ENCODE measurements at places on chromosomes 6 and 20.

DNA sequence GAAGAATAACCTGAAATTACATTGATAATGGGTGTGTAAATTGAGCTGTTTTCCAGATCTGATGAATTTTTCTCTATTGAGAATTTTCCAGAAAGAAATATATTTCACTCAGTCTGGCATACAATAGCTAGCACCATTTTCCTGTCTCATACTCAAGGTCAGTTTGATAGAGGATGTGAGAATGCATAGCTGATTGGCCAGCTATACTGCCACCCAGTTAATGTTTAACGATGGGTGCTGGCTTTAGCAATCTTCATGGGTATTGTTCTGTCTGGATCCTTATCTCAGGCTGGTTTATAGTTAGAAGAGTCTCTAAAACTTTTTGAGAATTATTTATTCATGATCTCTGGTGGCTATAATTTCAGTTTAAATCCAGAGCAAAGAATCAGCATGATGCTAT is 147.4 kb downstream of the HDGFL1 start:
- DNase-seq, result no peak

DNA sequence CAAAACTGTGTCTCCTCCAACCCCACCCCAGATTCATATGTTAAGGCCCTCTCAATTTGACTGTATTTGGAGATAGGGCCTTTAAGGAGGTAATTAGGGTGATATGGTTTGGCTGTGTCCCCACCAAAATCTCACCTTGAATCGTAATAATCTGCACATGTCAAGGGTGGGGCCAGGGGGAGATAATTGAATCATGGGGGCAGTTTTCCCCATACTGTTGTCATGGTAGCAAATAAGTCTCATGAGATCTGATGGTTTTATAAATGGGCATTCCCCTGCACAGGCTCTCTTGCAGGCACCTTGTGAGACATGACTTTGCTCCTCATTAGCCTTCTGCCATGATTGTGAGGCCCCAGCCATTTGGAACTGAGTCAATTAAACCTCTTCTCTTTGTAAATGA is 46.6 kb upstream of the TOX2 start:
- no peak for DNase-seq

DNA sequence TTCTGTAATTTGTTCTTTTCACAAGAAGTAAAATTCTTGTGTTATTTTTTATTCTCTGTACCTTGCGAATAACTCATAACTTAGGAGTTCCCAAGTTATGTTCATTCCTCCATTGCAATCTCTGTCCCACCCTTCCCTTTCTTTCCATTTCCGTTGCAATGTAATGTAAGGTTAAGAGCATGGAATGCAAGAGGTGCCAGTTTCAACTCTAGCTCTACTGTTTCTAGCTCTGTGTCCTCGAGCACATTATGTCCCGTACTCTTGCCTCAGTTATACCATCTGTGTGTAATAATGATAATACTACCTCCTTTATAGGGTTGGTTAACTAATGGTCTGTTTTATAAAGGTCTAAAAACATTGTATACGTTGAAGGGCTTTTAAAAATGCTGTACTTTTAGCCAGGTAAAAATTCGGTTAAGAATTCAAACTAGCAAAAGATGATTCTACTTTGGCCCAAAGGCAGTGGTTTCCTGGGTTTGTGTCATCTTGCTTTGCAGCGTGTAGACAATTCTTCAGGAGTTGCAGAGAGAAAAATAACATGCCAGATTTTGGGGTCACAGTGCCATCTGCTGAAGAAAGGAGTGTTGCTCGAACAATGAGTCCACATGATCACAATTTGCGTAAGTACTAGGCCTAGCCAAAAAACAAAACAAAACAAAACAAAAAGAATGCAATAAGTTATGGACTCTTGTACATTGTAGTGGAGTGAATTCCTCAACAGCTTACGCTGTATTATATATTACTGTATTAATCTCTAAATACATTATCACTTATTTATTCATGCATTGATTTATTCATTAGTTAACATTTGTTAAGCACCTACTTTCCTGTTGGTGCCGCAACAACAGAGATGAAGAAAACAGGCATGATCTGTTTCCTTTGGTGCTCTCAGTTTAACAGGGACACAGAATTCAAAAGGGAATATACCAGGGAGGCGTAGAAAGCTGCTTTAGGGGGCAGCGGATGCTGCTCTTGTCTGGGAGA is 10.0 kb upstream of the PFDN4 start:
- DNase-seq, result no peak

DNA sequence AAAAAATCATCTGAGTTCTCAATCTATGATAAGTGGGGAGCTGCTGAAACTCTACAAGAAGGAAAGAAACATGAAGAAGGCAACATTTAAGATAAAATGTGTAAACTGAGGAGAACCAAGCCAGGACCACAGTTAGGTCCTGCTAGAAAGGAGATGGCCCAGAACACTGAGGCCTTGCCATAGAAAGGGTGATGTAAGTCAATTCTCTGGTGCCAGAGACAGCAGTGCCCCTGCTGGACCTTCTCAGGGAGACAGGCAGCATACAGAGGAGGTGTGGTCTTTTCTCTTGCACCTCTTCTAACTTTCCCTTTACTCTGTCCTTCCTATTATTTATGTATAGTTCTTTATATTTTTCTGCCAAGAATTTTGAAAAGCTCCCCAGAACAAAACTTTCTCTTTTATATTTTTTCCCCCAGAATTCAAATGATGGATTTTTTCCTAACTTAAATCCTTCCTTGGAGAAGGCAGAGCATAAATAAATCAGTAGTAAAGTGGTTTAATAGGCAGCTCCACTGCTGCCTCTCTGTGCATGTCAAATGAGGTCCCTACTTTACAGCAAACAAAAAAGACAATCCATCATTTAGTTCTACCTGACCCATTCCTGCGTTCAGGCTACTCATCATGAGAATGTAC is 9.0 kb downstream of the UQCC2 start:
- no peak for DNase-seq

GRCh38 chr20:33784225-33784624 is 26.9 kb upstream of the CHMP4B start:
- no peak for DNase-seq

GRCh38 chr20:31861385-31862156 is 8.8 kb downstream of the DUSP15 start:
- peak; percentile 65 for DNase-seq

- DNase-seq, result no peak
Observed at GRCh38 chr20:11219192-11219591, 545.4 kb upstream of the JAG1 start.

DNA sequence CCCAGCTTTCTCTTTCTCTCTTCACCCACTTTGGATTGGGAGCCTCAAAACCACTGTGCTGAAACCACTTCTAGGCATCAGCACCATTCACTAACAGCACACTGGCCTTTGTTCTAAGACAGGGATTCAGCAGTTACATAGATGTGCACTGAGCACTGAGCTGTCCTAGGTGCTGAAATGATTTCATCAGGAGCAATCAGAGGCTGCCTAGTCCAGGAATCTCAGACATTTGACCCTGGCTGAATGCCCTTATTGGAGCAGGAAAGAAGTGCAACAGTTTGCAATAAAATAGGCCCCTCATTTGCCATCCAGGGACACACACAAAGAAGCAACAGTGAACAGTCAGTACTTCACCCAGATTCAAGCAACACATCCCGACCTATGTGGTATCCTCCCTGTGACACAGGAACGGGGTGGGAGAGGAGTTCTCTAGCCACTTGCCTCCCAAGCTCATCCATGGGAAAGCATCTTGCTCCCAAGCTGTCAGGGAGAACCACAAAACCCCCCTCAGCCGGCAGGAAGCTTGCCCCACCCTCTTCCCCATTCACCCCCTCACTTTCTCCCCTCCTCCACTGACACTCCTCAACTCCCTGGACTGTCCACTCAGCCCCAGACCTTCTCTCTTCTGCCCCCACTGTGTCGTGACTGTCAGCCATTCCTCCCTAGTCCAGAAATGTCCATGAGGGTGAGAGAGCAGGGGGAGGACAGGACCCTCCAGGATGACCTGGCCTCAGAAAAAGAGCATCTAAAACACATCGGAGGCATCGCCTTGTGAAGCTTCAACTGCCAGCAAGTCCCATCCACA is 304.4 kb downstream of the PREX1 start:
- no peak for DNase-seq

DNA sequence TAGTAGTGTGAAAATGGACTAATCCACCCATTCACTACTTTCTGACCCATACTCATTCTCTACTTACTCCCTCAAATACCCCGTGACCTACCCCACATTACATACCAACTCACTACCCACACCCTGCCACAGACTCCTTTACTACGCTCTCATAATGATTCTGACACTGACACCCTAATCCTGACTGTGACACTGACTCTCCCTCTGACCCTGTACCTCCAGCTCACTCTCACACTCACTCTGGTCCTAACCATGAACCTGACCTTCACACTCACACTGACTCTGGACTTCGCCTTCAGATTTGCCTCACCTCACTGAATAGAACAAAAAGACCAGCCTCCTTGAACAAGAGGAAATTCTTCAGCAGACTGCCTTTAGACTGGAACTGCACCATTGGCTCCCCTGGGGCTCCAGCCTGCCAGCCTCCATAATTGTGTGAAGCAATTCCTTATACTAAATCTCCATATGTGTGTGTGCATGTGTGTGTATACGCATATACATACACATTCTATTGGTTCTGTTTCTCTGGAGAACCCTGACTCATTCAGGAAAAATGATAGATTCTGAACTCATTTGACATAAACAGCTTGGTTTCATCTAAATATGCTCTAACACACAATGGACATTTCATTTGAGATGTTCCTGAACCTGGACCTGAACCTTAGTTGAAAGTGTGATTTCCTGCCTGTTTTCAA is 10.5 kb upstream of the ZNF343 start:
- DNase-seq, result no peak

DNA sequence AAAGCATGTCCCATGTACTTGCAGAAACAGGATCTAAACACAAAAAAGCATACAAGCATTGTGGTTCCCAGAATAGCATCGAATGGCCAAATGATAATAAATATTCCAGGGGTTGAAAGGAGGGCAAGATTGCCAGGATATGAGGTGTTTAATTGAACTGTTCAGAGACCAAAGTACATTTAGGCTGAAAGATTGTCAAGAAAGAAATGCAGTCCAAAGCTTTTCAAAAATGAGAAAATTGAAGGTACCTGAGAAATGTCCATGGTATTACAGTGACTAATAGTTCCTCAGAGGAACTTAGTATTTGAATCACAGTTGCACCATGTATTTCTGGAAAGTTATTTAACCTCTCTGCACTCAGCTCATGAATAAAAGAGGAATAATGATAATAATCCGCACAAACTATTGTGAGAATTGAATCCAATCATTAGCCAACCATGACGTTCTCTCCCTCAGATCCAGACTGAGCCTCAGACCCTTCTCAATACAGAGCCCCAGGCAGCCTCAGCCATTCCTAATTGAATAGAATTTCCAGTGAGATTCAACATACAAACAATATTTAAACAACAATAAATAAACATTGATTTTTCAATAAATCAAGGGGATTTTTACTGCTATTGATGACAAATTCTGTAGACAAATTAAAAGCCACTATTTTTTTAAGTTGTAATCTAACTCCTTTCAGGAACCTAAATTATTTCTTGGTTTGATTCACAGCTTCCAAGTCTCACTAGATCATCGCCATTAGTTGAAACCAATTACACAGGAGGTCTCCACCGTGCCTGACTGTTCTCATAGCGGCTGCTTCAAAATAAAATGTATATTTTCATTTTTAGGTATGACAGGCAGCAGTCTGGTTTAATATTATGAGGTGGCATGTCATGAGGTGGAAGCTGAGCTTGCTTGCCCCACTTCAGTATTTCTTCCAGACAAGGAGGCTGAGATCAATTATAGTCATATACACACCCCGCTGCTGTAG is 144.3 kb upstream of the TENT5A start:
- no peak for DNase-seq

DNA sequence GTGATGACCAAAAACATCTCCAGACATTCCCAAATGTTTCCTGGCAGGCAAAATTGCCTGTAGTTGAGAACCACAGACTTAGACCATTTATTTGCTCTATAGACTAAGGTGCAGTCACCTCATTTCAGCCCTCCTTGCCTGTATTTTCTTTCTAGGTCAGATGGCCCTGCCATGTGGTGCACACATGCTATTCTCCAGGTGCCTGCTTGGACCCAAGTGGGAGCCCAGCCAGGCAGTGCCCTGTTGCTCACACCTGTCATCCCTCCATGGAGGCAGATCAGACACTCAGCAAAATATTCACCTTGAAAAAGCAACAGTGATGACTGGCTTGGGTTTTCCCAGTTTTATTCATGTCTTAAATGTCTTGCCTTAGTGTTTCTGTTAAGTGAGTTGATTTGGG is 311.4 kb downstream of the TFAP2C start:
- DNase-seq, result no peak

GRCh38 chr6:132590362-132590761 is 821 bp upstream of the TAAR5 start:
- no peak for DNase-seq

- DNase-seq, result no peak
Observed at GRCh38 chr6:46963626-46964025, 41.9 kb upstream of the ADGRF5 start.

- no peak for DNase-seq
Observed at GRCh38 chr6:52990342-52990741, 4.7 kb downstream of the GSTA4 start.

- DNase-seq, result no peak
Observed at GRCh38 chr20:58136149-58136484, 92.3 kb downstream of the ANKRD60 start.

GRCh38 chr6:38634518-38634917 is 5.2 kb downstream of the BTBD9 start:
- DNase-seq, result no peak

- no peak for DNase-seq
Observed at GRCh38 chr6:163712566-163712961, 298.0 kb downstream of the QKI start.

DNA sequence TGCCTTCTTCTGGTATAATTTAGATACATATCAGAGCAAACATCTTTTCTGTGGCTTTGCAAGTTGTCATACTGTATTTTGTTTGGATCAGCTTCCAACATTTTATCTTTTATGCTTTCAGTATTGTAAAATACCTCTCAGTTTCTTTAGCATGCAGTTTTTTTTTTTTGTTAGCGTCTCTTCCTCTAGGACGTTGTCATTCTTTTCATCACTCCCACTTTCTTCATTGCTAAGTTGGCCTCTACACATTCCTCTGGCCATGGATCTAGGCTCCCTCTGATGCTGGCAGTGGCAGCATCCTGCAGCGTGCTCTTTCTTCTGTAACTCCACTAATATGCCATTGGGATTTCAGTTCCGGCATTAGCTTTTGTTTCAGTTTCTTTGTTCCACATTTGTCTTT is 21.7 kb downstream of the RPRD1B start:
- no peak for DNase-seq

DNA sequence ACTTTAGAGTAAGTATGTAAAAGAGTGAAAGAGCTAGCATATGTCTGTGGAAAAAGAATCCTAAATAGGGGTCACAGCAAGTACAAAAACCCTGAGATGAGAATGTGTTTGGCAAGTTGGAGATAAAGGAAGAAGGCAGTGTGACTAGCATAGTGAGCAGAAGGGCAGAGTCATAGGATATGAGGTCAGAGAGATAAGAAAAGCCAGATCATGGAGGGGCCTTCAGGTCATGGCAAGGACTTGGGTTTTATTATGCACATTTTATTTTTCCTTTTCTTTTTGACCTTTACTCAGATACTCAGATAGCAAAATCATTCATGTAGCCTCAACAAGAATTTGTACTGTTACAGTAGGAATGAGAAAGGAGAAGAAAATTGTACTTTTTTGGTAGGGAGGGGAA is 138.0 kb downstream of the GJA1 start:
- no peak for DNase-seq
